Panc1 (cell line): ENCODE measurements at places on chromosomes 6 and 20. TPM values are rescaled to one million over a fixed set of nuclear protein-coding genes. Genes with fewer than 3 reads are reported as not detected.

- DNase-seq: no peak
These were observed 1.1 kb upstream of the ZBTB46 start for GRCh38 chr20:63831993-63832686.

Gene TREM1
- not detected for total RNA-seq

DNA sequence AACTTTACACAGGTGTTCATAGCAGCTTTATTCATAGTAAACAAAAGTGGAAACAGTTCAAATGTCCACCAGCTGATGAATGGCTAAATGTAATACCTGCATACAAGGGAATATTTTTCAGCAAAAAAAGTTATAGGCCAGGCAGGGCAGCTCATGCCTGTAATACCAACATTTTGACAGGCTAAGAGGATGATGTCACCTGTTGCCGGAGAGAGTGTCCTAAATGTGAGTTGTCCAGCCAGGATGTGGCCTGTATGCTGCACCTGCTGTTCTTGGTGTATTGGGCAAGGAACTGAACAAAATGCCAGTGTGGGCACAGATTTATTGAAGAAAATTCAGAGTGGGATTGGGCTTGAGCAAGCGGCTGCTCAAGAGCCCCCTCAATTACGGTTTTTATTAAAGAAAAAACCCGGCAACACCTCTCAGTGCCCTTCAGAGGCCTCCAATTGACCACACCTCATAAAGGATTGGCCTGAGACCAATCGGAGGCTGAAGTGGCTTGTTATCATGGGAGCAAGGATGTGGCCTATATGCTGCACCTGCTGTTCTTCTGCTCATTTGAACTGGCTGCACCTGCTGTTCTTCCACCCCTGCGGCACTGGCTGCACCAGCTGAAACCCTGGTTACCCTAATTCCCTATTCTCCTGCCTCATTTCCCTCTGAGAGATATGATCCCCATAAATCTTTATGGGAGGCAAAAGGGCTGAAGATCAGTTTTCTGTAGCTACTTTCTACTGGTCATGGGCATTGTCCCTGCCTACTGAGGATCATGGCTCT, 164.3 kb upstream of the PROKR2 start:
- no peak for DNase-seq

Gene CFAP61
- 0.28 TPM for total RNA-seq

DNA sequence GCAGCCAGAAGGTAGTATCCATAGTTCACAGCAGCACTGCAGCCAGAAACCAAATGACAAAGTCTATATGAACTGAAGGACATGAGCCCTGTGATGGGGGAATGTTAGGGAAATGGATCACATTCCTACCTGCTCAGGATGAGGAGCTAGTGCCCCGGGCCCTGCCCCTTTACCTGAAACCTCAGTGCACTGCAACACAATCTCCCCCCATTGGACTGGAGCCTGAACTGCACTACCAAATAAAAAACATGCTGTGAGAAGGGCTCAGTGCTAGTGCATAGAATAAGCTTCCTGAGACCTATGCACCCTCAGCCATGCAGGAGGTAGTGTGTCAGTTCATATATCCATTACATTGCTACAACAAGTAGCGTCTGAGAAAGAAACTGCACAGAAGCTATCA, 477.8 kb downstream of the HACE1 start:
- DNase-seq: no peak

- DNase-seq: no peak
These were observed 763.1 kb downstream of the C6orf118 start for GRCh38 chr6:164546263-164546662.

DNA sequence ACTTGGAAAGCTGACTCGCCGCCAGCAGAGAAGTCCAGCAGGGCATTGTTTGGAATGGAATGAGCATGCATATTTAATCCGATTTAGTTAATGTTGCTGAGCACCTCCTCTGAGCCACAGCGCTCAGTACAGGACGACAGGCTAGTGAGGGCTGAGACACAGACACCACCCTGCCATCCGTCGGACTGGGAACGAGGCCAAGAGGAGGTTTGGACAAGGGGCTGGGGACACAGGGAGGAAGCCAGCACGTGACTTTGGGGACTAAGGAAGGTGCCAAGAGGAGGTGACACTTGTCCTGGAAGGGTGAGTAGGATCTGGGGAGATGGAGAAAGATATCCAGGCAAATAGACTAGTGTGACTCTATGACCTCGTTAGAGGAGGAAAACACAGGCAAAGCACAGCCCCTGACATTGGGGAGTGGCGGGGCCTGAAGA, 152.5 kb upstream of the ECI2 start:
- no peak for DNase-seq

DNA sequence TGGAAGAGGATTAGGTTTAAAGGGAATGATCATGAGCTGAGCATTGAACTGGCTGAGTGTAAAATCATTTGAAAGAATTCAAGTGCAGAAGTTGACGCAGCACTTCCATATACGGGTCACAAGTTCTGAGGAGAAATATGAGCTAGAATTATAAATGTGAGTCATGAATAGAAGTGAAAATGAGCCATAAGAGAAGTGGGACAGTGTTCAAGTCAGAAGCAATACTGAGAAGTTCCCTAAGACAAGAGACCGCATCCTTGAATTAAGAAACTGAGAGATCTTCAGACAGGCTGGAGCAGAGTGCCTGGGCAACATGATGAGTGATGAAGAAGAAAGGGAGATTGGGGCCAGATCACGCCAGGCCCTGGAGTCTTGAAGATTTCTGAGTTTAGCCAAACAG, 209.7 kb downstream of the TBX18 start:
- no peak for DNase-seq
